ENCODE measurements at places on chromosomes 4 and X.
A peak's percentile ranks its signal among the peaks of the same experiment; 100 is the strongest.

GRCh38 chrX:150898343-150899190 lies at the start of gene CD99L2:
Gene CD99L2 (minus strand): TSS chrX:150898668. CDS start chrX:150898588, 80 bp downstream.
- peak; percentile 94 for DNase-seq

GRCh38 chr4:153140294-153140693 lies 63.9 kb upstream of the TRIM2 start:
- DNase-seq = no peak

- DNase-seq = no peak
Observed at GRCh38 chrX:145716226-145716625, 101.4 kb upstream of the SLITRK2 start.

GRCh38 chr4:151857368-151857767 lies 96.6 kb upstream of the GATB start:
- no peak for DNase-seq
